ENCODE measurements at places on chromosomes 7 and 10.

GRCh38 chr7:12747687-12748306, 60.4 kb downstream of the ARL4A start:
- H3K27ac ChIP-seq: no peak overlapping the region
- DNase-seq: no peak
- no peaks in the 10 kb centered on the region for H3K36me3 ChIP-seq
- no peak overlapping the region for H3K4me3 ChIP-seq
- H3K27me3 ChIP-seq: no peaks in the 10 kb centered on the region

DNA sequence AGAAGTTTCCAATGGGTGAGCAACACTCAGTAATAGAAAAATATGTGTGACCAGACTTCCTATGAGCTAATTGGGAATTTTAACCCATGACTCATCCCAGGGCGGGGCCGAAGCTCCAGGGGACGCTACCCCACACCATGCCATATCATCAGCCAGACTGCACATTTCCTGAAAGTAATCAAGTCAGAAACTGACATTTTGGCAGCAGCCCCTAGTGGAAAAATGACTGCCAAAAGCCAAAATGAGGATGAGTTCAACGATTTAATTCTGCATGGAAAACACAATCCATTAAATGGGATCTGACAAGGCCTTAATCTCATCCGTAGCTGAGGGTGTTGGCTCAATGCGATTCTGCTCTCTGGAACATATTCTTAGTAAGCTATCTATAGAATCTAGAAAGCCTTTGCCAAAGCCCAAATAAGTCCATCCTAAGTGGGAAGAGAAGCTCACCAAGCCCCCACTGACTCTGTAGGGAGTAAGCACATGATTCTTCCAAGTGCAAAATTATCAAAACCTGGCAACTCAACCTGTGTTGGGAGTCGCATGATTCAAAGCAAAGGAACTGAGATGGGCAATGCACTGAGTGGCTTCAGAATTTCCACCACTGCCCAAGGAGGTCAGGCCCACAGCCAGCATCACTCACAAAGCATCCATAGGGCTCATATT, 93.1 kb upstream of the PDE1C start:
- no peaks in the 10 kb centered on the region for H3K4me1 ChIP-seq
- no peaks in the 10 kb centered on the region for H3K27me3 ChIP-seq
- peak overlapping the region; percentile 51 for H3K27ac ChIP-seq
- no peak overlapping the region for H3K4me3 ChIP-seq

DNA sequence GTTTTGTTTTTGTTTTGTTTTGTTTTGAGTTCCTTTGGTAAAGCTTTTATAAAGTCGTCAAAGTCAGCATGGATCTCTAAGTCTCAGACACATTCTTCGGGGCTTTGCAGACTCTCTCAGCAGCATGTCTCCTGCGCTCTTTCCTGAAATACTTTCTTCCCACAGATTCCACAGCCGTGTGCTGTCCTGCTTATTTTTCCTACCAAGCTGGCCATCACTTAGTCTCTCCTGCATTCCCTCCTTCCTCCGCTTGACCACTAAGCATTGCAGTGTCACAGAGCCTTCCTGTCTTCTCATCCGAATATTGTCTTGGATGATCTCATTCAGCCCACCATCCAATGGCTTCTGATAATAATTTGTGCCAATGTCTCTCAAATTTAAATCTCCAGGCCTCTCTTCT, 434.3 kb upstream of the C7orf33 start:
- H3K27ac ChIP-seq: no peak overlapping the region
- H3K36me3 ChIP-seq: no peaks in the 10 kb centered on the region
- DNase-seq: no peak
- no peaks in the 10 kb centered on the region for H3K27me3 ChIP-seq
- no peak overlapping the region for H3K4me3 ChIP-seq

- no peak overlapping the region for H3K27ac ChIP-seq
- H3K4me1 ChIP-seq: no peaks in the 10 kb centered on the region
- peak; percentile 12 for DNase-seq
- H3K4me3 ChIP-seq: no peak overlapping the region
- H3K36me3 ChIP-seq: no peaks in the 10 kb centered on the region
These were observed 236.0 kb downstream of the MAGI2 start for GRCh38 chr7:79217468-79217867.

DNA sequence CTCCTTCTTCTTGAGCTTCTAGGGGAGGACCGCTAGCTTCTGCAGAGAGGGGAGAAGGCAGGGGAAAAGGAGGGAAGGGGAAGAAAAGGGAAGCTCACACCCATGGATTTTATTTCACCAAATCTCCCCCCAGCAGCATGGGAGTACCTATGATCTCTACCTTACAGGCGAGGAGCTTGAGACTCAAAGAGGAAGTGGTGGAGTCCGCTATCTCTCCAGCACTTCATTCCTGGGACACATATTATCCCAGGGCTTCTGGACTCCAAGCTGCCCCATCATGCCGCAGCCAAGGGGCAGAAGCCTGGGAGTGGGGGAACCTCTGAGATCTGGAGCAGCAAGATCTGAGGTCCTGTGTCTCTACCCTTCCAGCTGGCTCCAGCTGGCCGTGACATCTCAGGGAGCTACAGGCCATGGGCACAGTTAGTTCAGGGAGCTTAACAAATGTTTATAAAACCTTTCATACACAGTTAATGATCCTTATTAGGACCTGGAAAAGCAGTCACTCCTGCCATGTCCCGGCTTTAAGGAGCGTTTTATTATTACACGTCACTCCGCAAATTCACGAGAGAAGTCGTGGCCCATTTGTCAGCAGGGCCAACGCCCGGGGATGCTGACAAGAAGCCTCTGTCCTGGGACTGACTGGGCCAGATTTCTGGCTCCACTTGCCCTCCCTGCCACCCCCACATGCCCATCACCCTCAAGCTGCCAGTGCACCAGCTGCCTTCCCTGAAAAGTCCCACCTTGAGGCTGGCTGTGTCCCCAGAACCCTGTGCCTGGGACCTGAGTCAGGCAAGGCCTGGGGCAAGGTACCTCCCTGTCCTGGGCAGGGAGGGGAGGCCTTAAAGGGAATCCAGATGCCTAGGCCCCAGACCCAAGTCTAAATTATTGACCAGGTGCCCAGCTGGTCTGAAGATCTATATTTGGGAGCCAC, 132.1 kb upstream of the ZMIZ1 start:
- no peaks in the 10 kb centered on the region for H3K36me3 ChIP-seq
- peaks cover 43% of the 10 kb centered on the region for H3K4me1 ChIP-seq
- H3K27ac ChIP-seq: peak overlapping the region; percentile 72

DNA sequence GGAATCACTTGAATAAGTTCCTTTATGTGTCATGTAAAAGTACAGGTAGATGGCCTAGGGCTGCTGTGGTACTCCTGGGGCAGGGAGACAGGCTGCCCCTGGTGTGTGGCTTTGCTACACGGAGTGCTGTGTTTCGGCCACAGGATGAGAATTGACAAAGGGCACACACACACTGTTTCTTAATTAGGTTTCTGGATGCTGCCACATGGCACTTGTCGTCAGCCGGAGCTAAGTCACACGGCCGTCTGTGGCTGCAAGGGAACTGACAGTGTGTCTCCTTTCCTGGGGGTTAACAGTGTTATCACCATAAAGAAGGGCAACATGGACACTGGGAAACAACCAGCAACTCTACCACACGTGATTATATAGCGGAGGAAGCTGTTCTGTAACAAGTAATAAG, 55.7 kb upstream of the CREB5 start:
- no peak overlapping the region for H3K4me3 ChIP-seq
- no peaks in the 10 kb centered on the region for H3K4me1 ChIP-seq
- DNase-seq: no peak
- no peaks in the 10 kb centered on the region for H3K36me3 ChIP-seq
- H3K27ac ChIP-seq: no peak overlapping the region

- peaks cover 62% of the 10 kb centered on the region for H3K4me1 ChIP-seq
- H3K27ac ChIP-seq: no peak overlapping the region
- no peaks in the 10 kb centered on the region for H3K36me3 ChIP-seq
- peaks cover 98% of the 10 kb centered on the region for H3K27me3 ChIP-seq
- peak overlapping the region; percentile 29 for H3K4me3 ChIP-seq
These were observed 1.6 kb downstream of the EMX2 start for GRCh38 chr10:117544004-117544701.

DNA sequence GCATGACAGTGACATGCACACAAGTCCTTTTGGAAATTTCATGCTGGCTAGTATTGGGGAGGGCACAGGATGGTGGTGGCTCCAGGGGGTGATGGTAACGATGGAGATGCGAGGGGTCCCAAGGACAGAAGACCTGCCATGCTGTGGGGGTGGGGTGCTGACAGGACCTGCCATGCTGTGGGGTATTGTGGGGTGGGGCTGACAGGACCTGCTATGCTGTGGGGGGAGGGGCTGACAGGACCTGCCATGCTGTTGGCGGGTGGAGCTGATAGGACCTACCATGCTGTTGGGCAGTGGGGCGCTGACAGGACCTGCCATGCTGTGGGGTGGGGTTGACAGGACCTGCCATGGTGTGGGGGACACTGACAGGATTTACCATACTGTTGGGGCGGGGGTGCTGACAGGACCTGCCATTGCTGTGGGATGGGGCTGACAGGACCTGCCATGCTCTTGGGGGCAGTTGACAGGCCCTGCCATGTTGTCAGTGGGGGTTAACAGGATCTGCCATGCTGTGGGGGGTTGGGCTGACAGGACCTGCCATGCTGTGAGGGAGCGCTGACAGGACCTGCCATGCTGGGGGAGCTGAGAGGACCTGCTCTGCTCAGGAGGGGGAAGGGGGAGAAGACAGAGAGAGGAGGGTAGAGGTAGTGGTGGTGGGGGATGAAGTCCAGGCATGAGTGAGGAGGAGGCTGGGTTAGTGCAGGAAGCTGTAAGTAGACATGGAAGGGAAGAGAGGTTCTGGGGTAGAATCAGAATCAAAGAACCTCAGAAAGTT, 36.2 kb upstream of the RET start:
- H3K4me1 ChIP-seq: no peaks in the 10 kb centered on the region
- no peak for DNase-seq
- H3K4me3 ChIP-seq: no peak overlapping the region
- no peak overlapping the region for H3K27ac ChIP-seq
- no peaks in the 10 kb centered on the region for H3K36me3 ChIP-seq

- peaks cover 3% of the 10 kb centered on the region for H3K4me1 ChIP-seq
- H3K4me3 ChIP-seq: no peak overlapping the region
- no peaks in the 10 kb centered on the region for H3K27me3 ChIP-seq
- DNase-seq: no peak
- no peak overlapping the region for H3K27ac ChIP-seq
These were observed 171.5 kb downstream of the AKR1D1 start for GRCh38 chr7:138247568-138248333.

- H3K36me3 ChIP-seq: no peaks in the 10 kb centered on the region
- DNase-seq: no peak
- H3K27me3 ChIP-seq: no peaks in the 10 kb centered on the region
These were observed 735.9 kb downstream of the PCDH15 start for GRCh38 chr10:54065106-54065505.

- H3K27ac ChIP-seq: peak overlapping the region; percentile 13
- no peaks in the 10 kb centered on the region for H3K27me3 ChIP-seq
- H3K36me3 ChIP-seq: no peaks in the 10 kb centered on the region
- peak; percentile 30 for DNase-seq
- no peak overlapping the region for H3K4me3 ChIP-seq
- H3K4me1 ChIP-seq: no peaks in the 10 kb centered on the region
These were observed 474.1 kb upstream of the AKR1E2 start for GRCh38 chr10:4351723-4352413.

DNA sequence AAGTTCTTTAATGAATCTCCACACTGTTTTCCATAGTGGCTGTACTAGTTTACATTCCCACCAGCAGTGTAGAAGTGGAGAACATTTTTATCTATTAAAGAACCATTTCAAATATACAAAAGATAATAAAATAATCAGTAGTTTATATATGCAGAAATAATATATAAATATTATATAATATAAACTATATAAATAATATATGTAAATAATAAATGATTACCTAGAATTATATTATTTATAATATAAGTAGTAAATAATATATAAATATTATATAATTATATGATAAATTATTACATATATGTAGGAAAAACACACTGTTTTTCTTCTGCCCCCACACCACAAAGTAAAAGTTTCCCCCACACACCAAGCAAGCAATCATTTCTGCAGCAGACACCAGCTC, 83.5 kb upstream of the NEUROD6 start:
- H3K4me3 ChIP-seq: no peak overlapping the region
- no peaks in the 10 kb centered on the region for H3K27me3 ChIP-seq
- H3K4me1 ChIP-seq: no peaks in the 10 kb centered on the region
- DNase-seq: no peak
- no peak overlapping the region for H3K27ac ChIP-seq
- H3K36me3 ChIP-seq: no peaks in the 10 kb centered on the region

- no peaks in the 10 kb centered on the region for H3K36me3 ChIP-seq
- H3K4me1 ChIP-seq: no peaks in the 10 kb centered on the region
- DNase-seq: no peak
- no peaks in the 10 kb centered on the region for H3K27me3 ChIP-seq
These were observed 77.8 kb downstream of the TEX36 start for GRCh38 chr10:125605167-125605566.

DNA sequence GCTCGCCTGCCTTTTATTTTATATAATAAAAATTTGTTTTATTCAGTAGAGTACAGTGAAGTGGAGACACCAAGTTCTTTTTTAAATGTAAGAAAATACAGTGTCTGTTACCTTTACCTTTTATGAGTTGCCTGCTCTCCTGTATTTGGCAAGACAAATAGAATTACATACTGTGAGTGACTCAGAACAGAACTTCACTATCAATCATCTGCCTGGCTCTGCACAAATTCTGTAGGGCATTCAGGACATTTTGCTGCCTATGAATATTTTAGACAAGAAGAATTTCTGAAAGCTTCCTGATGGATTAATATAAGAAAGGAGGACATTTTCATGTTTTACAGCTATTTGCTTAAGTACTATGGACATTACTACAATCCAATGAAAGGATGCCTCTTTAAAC, 135.4 kb upstream of the PHF14 start:
- no peaks in the 10 kb centered on the region for H3K27me3 ChIP-seq
- no peaks in the 10 kb centered on the region for H3K36me3 ChIP-seq
- H3K4me1 ChIP-seq: no peaks in the 10 kb centered on the region
- no peak overlapping the region for H3K4me3 ChIP-seq

- peaks cover 12% of the 10 kb centered on the region for H3K4me1 ChIP-seq
- peak; percentile 50 for DNase-seq
- no peak overlapping the region for H3K27ac ChIP-seq
- no peaks in the 10 kb centered on the region for H3K36me3 ChIP-seq
These were observed 3.1 kb upstream of the RBP4 start for GRCh38 chr10:93604146-93604545.

DNA sequence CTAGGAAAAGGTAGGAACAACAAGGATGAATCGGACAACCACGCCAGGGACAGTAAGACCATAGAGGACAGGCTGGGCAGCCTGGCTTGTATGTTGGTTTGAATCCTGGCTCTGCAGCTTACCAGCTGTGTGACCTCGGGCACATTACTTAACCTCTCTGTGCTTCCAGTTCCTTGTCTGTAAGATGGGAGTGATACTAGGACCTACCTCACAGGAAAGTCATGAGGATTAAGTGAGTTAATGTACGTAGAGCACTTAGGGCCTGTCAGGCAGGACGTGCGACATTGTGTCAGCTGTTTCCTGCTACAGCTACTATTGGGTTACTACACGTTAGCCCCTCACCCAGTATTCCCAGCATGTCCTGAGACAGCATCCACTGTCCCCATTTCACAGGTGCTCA, 32.1 kb downstream of the PLAC9 start:
- H3K4me1 ChIP-seq: peaks cover 97% of the 10 kb centered on the region
- DNase-seq: no peak
- no peaks in the 10 kb centered on the region for H3K27me3 ChIP-seq
- no peak overlapping the region for H3K4me3 ChIP-seq

All from stomach (tissue), 19 donors.